ENCODE measurements at places on chromosomes 5 and 9.

DNA sequence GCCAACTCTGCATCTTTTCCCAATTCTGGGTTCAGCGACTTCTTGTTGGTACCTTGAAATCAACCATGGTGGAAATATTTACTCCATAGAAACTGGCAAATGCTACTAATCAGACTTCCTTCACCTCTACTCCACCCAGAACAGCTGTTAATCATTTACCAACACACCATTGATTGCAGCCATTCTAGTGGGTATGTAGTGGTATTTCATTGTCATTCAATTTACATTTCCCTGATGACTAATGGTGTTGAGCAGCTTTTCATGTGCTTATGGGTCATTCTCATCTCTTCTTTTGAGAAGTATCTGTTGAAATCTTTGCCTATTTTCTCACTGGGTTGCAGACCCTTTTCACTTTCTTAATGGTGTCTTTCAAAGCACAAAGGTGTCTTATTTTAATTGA lies 122.4 kb upstream of the MSX2 start:
- no peak for DNase-seq

DNA sequence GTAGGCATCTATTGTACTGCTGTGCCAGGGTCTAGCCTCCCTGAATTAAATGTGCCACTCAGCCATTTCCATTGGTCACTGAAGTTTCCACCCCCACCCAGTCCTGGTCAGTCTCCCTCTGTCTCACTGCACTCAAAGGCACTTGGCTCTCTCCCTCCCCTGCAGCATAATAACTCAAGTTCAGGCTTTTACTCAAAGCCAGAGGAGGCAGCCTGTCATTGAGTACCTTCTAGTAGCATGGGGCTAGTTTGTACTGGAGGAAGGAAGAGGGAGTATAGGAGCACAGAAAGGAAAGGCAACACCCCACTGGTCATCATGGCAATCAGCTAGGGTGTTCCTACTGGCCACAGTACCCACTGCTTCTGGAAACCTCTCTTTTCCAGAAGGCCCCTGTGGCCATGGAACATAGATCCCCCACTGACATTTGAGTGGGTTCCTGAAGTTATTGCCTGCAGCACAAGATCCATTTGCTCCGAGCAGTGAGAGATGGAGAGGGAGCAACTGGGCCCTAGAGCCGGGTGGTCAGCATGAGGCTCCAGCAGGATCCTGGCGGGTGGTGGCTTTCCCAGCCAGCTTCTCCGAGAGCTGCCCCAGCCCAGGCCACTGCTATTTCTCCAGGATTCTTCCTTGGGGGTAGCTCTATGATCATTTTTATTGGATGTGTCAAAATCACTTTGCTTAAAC lies 89.9 kb upstream of the CPEB4 start:
- no peak for DNase-seq

- DNase-seq: no peak
Observed at GRCh38 chr9:88873635-88874034, 117.6 kb upstream of the S1PR3 start.

- no peak for DNase-seq
Observed at GRCh38 chr9:125513668-125514413, 193.2 kb downstream of the MAPKAP1 start.

GRCh38 chr9:93115486-93116071 lies 18.5 kb downstream of the NINJ1 start:
- DNase-seq: peak; percentile 3

- DNase-seq: no peak
Observed at GRCh38 chr9:136796238-136796774, at the start of gene CCDC183. Gene CCDC183 (plus strand): TSS chr9:136796338. CDS start chr9:136796398, 60 bp downstream.

DNA sequence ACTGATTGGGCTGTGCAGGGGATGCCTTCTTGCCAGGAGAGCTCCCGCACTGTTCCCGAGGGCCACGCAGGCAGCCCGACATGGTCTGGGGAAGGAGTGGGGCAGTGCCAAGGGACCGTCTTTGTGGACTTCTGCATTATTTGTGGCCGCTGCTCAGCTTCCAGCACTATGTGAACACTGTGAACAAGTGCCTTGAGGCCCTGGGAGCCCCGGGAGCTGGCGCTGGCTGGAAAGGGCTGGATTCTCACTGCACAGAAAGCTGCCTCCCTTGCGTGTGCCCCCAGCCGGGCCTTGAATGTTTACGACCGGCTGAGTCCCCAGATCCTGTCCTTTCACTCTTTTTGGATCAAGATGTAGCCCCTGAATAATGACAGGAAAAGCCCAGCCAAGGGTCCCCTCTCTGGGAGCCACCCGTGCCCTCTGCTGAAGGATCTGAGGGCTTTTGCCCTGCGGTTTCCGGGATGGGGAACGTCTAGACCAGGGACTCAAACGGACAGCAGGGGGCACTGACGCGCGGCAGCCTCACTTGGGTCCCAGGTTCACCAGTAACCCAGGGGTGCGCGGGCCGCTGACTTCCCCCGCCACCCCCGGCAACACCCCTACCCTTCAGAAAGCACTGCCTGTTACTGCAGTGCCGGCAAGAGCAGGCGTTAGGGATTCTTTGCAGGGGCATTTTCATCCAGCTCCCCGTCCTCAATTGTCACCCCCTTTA lies 98.9 kb upstream of the FCN2 start:
- DNase-seq: no peak

DNA sequence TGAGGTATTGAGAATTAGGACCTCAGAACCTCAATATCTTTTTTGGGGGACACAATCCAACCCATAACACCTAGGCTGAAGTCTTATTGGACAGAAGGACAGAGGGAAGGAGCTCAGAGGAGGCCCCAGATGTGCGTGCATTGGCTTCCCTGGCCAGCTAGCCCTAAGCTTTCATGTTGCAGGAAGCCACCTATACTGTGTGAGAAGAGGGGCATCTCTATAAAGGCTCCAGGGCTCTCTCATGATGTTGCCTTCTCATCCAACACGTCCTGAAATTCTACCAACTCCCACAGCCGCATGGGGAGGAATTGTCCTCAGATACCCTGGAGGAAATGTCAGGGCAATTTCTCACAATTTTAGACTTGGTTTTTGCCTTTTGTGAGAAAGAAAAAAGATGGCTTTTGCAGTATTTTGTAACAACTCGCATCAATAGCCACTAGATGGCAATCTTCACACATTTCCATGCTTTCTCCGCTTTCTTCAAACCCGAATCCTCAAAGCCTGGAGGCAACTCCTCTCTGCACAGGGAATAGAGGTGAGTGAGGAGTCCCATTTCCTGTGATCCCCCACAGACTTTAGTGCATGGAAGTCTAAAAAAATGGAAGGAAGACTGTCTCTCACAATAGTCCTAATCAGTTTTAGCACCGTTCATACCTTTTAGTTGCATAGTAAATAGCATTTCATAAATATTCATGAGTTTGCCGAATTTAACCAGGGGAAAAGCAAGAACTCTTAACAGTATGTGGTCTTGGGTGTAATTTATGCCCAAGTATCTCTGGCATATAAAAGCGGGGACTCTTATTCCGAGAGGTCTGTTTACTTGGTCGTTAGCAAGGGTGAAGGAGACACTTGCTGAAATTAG lies 7.4 kb upstream of the PPP3R2 start:
- DNase-seq: no peak

DNA sequence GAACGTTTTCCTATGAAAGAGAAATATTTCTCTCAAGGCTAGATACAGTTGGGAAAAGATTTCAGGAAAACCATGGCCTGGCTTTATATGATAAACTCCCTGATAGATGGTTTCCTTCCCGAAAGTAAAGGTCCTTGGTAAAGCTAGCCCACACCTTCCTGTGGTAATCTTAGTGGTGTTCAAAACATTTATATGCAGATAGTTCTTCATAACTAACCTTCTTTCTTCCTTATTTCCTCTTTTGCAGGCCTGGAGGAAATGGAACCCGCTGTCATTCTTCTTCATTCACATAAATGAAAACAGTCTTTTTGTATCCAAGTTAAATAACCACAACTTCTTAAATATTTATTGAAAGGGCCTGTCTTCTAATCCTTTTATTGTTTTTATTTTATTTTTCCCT lies 474.0 kb upstream of the ACTBL2 start:
- no peak for DNase-seq

DNA sequence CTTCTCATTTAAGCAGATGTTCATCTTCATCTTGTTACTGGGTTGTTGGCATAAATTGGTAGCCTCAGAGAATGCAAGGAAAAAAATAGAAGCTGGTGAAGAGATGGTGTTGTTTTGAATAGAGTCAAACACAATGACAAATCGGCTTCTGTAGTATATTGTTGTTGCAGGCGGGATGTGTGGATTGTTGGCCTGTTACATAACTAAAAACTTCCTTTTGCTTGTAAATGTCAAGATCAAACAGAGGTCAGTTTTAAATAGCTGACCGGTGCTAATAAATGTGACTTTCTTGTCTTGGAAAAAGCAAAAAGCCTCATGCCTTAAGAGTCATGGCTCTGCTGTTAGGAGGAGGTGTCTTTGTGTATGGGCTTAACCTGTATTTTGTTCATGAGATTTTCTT lies 59.2 kb downstream of the CCDC192 start:
- no peak for DNase-seq

DNA sequence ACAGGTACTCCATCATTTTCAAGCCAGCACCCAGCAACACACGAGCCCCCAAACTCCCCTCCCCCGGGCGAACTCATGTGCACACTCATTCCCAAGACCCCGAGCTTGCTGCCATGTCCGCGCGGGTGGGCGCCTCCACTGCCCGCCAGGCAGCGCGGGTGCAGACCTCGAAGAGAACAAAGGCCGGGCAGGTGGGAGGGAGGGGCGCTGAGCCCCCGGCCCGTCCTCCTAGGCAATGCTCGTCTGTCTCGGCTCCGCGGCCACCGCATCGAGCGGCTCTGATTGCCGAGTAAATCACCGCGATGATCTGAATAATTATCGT lies 47.1 kb upstream of the PSD2 start:
- DNase-seq: no peak

- DNase-seq: peak; percentile 89
Observed at GRCh38 chr9:34376596-34377403, at the start of gene MYORG. Gene MYORG (minus strand): TSS chr9:34376898. CDS start chr9:34372943, 3,955 bp downstream.

DNA sequence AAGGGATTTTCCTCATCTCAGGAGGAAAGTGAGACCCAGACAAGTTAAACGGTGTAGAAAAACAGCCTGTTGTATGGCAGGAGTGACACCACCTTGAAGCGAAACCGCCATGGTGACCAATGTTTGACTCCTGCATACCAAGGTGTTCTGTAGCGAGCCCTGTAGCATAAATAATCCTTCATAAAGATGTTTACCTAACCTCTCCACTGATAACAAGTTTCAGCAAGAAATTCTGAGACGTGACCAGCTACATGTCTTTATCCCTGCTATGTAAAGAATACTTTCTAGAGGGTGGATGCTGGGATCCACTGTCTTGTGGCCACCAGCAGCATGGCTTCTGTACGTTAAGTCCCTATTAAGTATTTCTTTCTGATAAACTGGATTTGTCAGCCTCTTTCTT lies 148.1 kb downstream of the MPDZ start:
- DNase-seq: no peak

- DNase-seq: no peak
Observed at GRCh38 chr5:64213011-64213410, 47.4 kb downstream of the RNF180 start.

GRCh38 chr9:134634176-134634575 lies 7.4 kb upstream of the COL5A1 start:
- DNase-seq: no peak

- DNase-seq: no peak
Observed at GRCh38 chr5:81856948-81857928, 106.3 kb upstream of the SSBP2 start.

DNA sequence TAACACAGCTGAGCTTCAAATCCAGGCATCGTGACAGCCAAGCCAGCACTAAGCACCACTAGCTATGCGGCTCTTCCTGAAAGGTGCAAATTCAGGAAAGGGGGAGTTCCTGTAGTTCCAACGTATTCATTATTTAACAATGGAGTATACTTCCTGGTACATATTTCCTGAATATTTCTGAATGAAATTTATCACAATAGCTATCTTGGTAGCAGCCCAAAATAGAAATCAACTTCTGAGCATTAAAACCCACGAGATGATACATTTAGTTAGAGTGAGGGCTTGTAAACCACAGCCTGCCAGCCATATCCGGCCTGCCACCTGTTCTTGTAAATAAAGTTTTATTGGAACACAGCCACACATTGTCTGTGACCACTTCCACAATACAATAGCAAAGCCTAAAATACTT lies 109.7 kb upstream of the RETREG1 start:
- peak; percentile 6 for DNase-seq

DNA sequence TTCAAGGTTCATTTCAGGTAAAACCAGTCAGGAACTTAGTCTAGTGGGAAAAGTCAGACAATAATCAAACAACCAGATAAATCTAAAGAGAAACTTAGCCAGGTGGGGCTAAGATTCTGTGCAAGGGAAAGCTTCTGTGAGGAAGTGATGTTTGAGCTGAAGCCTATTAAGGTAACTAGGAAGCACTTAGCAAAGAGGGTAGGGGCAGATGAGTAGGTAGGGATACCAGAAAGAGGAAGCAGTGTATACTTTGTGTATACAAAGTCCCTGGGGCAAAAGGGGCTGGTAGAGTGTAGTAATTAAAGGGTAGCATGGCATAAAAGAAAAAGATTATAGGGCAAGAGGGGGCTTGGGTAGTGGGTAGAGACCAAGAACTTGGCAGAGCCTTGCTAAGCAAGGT lies 3.6 kb upstream of the SPATA24 start:
- no peak for DNase-seq

DNA sequence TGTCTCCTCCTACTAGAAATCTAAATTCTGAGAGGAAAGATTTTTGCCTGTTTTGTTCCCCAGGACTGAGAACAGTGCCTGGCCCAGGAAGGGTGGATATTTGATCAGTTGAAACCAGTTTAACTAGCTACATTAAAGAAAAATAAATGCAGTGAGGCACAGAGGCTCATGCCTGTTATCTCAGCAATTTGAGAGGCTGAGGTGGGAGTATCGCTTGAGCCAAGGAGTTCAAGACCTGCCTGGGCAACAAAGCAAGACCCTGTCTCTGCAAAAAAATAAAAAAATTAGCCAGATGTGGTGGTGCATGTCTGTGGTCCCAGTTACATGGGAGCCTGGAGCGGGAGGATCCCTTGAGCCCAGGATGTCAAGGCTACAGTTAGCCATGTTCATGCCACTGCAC lies 104.8 kb upstream of the CPEB4 start:
- DNase-seq: no peak

GRCh38 chr5:170216257-170216864 lies 16.4 kb upstream of the C5orf58 start:
- no peak for DNase-seq

- no peak for DNase-seq
Observed at GRCh38 chr5:141223112-141223783, at the start of gene PCDHB14. Gene PCDHB14 (plus strand): TSS chr5:141223343. CDS start chr5:141223506, 163 bp downstream.

DNA sequence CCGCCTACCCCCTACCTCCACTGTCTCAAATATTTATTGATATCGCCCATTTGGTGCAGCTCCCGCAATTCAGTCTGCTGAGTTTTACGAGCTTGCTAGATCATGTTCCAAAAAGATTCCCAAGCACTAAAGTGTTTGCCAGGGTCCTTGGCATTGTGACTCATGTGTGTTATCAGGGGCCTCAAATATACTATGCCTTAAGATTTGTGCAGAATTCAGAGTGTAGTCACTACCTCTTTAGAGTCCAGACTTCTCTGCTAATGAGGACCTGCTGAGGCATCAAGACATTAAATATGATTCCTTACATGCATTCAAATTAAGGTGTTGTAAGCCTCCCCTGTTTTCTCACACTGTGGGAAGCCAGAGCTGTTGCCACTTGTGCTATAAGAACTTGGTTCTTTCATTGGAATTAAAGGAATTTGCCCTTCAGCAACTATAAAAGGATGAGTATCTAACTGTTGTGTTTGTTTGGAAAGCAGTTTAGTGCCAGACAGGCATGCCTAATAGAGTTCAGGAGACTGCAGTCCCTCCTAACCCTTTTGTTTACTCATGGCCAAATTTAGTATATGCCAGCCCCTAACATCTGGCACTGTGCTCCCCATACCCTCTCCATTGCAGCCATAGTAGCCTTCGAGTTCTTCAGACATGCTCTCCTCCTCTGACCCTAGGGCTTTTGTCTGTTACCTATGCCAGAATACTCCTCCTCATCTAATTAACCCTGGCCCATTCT lies 316.4 kb downstream of the NR3C1 start:
- no peak for DNase-seq
